ENCODE measurements at places on chromosomes 11 and 22. TPM values are rescaled to one million over a fixed set of nuclear protein-coding genes. Genes with fewer than 3 reads are reported as not detected.

Gene SIK3
- polyA plus RNA-seq = 39.7 TPM

Gene TTC36
- polyA plus RNA-seq = 4.6 TPM

Gene FZD4
- 19.3 TPM for polyA plus RNA-seq

Gene FAM83F
- 0.06 TPM for polyA plus RNA-seq

Gene BET1L
- polyA plus RNA-seq = 44.9 TPM

Gene OR52I1
- not detected for polyA plus RNA-seq

DNA sequence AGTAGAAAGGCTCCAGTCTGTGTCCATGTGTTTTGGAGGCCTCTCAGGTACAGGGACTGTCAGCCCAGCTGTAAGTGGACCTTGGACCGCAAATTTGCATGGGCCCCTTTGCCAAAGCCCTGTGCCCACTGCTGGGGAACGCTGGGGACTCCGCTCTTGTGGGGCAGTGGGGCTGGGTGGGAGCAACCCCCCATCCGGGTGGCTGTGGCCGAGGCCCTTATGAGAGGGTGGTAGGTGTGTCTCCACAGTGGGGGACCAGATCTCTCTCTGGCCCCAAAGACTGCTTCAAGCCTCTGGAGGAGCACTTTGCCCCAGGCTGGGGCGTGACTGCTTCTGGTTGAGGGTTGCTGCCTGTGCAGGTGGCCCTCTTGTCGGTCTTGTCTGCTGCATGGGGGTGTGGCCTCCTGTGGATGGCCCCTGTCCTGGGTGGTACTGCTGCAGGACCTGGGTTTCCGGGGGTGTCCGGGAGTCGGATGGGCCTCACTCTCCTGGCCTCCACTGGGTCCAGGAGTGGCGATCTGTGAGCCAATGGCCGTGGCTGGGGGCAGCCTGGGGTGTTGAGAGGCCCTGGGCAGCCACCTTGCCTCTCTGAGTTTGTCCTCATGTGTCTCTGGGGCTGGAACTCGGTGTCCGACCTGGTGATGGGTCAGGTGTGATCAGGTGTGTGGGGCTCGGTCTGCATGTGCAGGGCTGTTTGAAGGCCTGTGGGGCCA lies 15.9 kb downstream of the KCNQ1 start:
- no peak for DNase-seq

DNA sequence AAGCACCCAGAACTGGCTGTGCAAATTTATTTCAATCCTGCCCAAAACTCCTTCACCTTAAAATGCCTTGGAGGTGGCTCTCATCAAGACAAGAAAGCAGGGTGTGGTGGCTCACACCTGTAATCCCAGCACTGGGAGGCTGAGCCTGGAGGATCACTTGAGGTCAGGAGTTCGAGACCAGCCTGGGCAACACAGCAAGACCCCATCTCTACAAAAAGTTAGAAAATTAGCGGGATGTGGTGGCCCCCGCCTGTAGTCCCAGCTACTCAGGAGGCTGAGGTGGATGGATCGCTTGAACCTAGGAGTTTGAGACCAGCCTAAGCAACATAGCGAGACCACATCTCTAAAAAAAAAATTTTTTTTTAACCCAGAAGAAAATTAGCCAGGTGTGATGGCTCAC lies 689 bp upstream of the RAB39A start:
- DNase-seq = no peak

DNA sequence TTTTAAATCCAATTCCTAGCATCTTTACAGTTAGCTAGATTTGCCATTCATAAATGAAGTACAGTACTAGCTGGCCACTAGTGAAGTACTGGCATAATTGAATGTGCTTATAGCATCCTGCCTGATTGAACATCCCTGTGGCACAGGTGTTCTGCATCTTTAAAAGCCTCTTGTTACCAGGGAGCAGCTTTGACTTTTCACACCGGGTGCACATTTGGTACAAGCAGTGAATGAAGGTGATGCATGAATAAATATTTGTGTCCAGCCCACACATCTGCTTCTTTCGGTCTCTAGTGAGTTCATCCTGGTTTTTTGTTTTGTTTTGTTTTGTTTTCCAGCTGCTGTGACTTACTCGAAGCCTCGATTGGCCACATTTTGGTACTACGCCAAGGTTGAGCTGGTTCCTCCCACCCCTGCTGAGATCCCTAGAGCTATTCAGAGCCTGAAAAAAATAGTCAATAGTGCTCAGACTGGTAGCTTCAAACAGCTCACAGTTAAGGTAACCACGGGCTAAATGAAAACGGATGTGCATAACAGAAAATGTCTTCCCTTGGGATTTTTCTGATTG lies 5.3 kb downstream of the ATP5MG start:
- DNase-seq = no peak

DNA sequence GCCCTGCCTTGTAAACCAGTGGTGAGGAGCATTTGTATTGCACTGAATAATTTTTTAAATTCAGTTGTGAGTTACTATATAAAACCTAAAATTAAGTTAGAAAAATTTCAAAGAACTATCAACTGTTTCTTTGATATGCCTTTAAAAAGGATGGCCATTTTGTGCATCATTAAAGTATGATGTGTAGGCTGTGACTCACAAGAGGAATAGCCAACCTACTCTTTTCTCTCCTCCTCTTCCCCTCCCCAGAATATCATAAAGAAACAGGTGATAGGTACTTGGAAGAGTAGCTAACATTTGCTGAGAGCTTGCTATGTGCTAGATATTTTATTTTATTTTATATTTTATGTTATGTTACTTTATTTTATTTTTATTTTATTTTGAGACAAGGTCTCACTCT lies 10.6 kb upstream of the PIK3C2A start:
- DNase-seq = no peak

DNA sequence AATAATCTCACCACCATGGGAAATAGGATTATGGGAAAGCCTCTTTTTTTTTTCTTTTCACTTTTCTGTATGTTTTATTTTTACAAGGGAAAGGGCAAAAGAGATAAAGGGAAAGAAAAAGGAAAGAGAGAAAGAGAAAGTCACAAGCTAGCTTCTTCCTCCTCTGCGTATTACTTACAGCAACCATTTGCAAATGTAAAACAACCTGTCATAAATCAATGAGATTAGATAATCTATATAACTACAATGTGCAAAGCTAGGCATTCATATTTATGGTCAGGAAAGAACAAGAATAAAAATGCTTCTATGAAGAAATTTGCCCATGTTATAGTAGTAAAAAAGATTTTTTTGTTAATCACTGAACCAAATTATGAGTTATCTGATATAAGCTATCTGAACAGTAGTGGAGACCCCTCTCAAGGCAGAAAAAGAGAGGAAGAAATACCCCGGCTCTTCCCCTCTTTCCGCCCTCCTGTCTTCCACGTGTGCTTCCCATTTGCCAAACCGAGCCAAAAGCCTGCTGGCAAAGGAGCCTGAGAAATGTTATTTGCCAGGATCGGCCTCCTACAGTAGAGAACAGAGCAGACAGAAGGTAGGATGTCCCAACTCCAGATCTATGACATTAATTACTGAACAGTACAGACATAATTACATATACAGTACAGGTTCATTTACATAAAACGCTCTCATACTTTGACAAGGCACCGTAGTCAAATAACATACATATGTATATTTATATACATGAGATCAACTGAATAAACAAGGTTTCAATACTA lies 50.2 kb downstream of the ARHGAP32 start:
- peak; percentile 38 for DNase-seq

- DNase-seq = no peak
Measured at GRCh38 chr11:129611661-129612446, 203.8 kb upstream of the TMEM45B start.

GRCh38 chr22:50600538-50600937 lies at the start of gene MAPK8IP2:
Gene MAPK8IP2 (plus strand): TSS chr22:50600793. CDS start chr22:50600819, 26 bp downstream.
- DNase-seq = no peak

DNA sequence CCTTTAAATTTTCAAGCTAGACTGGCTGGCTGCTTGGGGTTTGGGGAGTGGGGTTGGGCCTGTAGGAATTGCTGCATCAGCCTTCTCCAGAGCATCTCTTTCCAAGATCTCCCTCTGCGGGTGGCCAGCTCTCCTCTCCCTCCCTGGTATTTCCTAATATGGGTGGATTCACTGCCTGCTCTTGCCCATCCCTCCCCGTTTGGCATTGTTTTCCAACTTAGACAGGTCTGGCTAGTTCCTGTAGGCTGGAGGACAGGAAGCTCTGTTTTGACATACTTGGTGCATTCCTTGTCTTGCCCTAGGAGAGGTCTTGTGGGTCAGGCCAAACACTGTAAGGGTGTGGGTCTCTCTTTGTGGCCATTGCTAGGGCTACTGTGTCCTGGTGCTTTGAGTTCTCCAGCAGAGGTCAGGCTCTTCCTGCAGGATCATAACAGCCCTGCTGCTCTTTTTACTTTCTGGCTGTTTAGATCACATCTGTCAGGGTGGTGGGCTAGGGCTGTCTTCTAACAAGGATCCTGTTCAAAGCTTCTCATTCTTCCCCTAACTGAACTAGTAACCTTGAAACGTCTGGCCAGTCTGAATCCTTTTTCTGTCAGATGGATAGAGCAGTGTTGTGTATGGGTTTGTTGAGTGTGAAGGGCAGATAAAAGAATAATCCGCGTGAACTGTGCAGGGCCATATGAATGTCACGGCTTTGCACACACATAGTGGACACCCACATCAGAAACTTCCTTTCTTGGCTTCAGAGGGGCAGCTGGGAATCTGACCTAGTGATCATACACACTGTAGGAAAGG lies 18.3 kb upstream of the MICALL1 start:
- peak; percentile 53 for DNase-seq

DNA sequence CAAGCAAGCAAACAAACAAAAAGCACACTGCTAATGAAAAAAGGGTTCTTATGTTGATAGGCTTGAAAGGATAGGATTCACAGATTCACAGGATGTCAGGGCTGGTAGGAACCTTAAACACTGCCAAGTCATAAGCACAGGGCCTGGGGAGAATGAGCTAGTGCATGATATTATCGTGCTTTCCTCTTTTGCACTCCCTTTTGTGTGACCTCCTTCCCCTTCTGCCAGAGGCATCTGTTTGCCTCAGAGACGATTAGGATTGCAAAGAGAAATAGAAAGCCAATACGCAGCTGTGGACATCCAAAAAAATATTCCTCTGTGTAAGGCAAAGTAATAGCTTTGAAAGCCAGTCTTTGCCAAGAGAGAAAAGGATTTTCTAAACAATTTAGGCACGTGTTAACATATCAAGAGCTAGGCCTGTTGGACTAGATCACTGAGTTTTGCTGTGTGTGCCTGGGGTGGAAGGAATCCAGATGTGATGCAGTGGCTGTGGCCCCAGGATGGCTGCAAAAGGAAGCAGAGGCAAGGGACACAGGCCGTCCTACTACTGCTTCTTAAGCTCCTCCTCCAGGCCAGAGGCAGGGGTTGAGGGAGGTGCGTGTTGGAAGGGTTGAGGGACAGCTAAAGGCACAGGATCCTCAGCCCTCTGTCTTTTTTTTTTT lies 30.6 kb downstream of the MCHR1 start:
- no peak for DNase-seq

- no peak for DNase-seq
Measured at GRCh38 chr11:42774567-42774966, 537.2 kb upstream of the API5 start.

- no peak for DNase-seq
Measured at GRCh38 chr22:26479043-26479791, 4.4 kb downstream of the HPS4 start.
